ENCODE measurements at places on chromosomes 3 and 15. TPM values are rescaled to one million over a fixed set of nuclear protein-coding genes. Genes with fewer than 3 reads are reported as not detected.

DNA sequence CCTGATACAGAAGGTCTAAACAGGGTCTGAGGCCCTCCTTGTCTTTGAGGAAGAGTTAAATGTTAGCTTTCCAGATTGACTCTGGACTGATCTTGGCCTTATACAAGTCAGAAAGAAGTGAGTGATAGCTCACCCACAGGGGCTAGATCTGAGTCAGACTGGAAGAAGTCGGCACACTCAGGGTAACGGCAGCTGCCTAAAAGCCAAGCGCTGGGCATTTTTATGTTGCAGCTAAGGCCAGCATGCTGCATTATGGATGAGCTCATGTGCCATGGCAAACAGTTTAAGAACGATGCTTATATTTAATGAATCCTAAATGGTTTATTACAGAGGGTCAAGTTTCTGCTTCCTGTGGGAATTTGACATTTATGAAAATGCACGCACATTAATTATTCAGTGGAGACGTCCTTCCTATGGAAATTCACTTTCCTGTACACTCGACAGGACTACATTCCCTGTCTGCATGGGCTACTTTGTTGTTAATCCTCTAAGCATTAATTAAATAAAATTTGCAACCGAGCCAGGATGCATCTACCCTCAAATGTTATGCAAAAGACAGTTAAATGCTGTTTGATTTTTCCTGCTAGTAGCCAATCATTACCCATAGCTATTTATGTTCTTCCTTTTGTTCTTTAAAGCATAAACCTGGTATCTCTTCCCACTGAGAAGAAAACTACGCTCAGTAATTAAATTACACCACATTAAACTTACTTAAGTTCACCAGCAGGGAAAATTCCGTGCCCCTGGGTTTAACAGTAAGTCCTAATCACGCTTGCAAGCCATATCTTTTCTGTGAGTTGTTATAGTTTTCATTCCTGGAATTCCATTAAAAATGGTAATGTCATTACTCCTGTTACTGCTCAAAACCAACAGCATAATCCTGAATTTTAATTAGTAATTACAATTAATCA lies 762.7 kb upstream of the CFAP20DC start:
- DNase-seq, result no peak

DNA sequence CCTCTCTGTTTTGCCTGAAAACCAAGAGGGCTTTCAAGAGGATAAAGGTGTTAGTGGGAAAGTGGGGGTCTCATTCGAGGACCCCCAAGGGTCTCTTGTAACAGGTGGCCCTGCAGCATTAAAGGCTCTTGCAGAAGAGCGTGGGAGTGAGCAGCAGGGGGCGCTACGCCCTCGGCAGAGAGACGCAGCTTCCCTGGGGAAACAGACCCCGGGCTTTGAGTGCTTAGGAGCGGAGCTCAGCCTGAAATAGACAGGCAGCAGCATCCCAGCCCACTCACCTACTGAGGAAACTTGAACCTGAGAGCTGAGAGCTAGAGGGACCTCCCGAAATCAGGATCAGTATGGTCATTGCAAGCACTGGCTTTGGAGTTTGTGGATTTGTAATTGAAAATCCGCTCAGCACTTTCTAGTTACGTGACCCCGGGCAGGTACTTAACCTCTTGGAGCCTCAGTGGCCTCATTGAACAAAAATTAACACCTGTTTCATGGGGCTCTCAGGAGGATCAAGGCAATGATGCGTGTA lies 25.7 kb downstream of the RPLP1 start:
- no peak for DNase-seq

DNA sequence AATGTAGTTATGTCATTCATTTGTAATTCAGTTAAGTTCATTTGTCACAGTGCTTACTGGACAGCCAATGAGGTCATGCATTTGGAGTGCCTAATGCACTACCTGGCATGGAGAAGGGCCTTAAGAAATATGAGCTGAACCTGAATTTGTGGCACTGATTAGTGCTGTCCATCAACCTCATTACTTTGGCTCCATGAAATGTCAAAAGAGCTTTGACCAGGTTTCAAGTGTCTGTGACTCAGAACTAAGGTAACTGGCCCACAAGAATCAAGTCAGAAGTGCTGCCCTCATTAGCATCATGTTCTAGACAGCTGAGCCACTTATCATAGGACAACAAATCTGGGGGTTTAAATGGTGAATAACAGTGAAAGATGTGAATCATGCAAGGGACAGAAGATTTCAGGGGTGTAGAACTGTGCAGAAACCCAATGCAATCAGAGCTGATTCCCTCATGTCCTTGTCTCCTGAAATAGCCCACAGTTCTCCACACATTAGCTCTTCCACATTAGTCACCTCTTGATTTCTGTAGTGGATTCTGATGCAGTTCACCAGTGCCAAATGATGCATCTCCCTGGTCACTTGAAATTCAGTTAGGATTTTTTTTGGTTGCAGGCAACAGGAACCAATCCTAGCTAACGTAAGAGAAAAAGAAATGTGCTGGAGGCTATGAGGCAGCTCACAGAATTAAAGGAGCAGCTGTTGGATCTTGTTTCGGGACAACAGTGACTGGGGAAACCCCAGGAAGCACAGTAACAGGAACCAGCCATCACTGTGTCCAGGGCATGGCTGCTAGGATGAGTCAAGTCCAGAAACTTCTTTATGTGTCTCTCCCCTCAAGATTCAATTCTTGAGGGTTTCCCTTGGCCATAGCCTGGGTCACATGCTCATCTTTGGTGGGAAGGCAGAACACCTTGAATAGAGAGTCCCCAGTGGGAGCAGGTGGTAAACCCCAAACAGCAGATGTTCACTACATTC lies 38.7 kb downstream of the CHST2 start:
- no peak for DNase-seq

- no peak for DNase-seq
These were observed 354.4 kb downstream of the TUSC7 start for GRCh38 chr3:117063930-117064329.

GRCh38 chr3:160464321-160464720 lies 14.7 kb upstream of the TRIM59 start:
- DNase-seq, result no peak

DNA sequence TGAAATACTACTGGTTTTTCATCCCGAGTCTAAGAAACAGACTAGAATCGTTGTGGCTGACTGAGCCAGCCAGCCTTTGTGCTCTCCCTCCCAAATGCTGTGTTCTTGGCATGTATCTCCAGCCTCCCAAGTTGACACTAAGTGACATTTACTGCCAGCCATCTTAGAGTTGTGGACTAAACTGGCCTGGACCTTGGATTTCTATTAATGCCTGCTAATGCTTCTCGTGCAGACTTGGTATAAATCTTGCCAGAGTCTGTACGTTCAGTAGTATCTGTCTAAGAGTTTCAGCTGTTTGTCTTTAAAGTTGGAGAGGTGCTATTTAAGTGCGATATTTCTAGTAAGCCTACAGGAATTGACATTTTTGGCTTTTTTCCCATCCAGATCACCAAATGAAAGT lies 166.6 kb upstream of the BHLHE40 start:
- DNase-seq, result no peak

DNA sequence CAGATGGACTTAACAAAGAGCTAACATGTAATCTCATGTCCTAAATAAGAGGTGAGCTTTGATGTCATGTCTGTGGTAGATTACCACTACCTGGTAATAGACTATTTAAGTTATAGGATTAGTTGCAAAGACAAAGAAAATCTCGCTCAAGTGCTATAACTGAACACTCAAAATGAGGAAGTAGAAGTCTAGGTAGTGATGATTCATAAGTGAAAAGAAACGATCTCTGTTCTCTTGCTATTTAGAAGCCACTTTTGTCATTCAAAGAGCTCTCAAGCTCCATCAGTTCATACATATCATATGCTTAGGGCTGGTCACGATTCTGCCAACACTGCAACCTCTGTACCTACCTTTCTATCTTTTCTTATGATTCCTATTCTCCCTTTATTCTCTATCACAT lies 110.9 kb downstream of the EDEM1 start:
- no peak for DNase-seq

- no peak for DNase-seq
These were observed 36.7 kb upstream of the SYNM start for GRCh38 chr15:99068186-99068585.

Gene TRANK1
- total RNA-seq, result 17.3 TPM

DNA sequence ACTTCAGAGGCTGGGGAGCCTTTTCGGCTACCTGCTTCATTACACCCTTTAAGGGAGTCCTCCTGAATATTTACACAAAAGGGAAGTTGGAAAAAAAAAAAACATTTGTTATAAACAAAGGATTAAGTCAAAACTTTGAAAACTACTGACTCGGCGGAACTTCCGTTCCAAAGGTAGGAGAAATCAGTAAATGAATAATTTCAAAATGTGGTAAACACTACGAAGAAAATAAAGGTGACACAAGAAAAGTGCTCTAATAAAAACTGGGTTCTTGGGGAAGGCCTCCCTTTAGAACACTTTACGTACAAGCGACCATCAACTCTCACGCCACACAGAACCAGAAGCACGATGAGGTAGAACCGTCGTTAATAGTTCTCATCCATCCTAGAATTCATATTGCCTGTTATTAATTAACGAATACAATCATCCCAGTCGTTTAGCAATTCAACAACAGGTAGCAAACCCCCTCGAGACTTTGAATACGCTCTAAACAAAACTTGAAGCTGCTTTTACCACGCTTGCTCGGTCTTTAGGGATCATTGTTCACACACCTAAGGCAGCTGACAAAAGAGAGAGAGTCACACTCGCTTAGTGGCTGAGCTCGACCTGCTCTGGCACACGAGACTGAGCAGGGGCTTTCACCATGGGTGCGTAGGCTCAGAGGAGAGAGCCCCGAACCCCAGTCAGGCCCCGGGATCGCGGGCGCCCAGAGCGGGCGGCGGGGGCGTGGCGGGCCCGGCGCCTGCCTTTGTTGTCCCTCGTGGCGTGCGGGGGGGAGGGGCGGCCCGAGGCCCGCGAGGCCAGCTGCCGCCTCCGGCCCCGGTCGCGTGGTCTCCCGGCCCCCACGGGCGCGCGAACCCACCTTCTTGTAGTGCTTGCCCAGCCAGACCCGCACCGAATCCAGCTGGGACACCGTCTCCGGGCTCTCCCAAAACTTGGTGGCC lies 680 bp downstream of the SMARCC1 start:
- peak; percentile 46 for DNase-seq

DNA sequence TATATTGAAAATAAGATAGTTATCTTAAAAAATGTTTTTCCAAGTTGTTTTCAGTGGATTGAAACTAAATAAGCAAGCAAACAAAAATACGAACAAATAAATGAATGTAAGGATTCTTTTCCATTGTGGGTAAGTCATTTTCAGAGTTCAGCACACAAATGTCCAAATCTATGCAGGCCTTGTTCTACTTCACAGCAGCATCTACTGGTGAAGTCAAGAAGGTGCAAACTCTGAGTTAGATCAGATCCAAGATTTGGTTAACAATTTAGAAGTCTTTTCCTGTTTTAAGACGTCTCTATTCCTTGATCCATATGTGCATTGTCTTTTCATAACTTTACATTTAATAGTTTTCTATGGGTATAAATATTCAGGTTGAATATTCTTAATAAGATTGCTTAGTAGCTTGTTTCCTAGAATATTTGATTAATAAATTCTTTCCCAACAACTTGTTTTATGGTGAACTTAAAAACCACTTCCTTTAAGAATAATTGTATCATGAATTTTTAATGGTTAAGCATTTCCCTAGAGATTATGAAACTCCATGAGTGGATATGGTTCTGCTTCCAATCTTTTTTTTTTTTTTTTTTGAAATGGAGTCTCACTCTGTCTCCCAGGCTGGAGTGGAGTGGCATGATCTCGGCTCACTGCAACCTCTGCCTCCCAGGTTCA lies 10.5 kb downstream of the PTX3 start:
- DNase-seq, result no peak

GRCh38 chr3:44993471-44994205 lies 17.6 kb downstream of the EXOSC7 start:
- DNase-seq, result no peak

- no peak for DNase-seq
These were observed 91.1 kb downstream of the TOP2B start for GRCh38 chr3:25573386-25574171.

DNA sequence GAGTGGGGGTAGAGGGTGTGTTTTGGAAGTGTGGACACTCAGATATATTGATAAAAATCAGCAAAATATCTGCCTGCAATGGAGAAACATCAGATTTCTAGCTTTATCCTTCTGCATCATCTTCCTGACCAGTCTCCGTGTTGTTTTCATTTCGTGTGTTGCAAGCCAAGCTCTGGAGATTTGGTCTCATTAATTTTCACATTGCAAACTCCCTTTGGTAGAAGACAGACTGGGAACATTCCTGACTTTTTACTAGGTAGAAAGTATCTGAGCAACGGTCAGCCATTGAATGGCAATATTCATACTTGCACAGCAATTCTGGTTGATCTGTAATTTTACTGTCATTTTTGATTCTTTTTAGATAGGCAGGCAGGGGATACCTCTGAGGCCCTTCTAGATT lies 30.4 kb downstream of the FSTL1 start:
- no peak for DNase-seq

Gene THRB
- 28.0 TPM for total RNA-seq

- no peak for DNase-seq
These were observed 32.3 kb upstream of the PROK2 start for GRCh38 chr3:71817262-71817661.

GRCh38 chr15:101617390-101617965 lies 34.7 kb downstream of the TM2D3 start:
- no peak for DNase-seq

DNA sequence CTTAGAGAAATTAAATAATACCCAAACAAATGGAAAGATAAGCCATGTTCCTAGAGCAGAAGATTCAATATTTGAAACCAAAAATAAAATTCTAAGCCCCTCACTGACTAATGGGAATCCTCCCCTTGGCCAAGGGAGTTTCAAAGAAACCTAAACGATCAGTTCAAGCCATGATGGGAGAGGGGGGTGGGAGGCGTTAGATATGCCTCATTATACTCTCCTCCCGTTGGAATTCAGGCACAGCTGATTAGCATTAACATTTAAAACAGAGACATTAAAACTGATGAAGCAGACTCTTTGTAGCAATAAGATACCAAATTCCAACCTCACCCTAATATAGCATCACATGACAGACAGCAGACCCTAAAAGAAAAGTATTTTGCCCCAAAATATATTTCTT lies 32.9 kb downstream of the OCA2 start:
- no peak for DNase-seq

DNA sequence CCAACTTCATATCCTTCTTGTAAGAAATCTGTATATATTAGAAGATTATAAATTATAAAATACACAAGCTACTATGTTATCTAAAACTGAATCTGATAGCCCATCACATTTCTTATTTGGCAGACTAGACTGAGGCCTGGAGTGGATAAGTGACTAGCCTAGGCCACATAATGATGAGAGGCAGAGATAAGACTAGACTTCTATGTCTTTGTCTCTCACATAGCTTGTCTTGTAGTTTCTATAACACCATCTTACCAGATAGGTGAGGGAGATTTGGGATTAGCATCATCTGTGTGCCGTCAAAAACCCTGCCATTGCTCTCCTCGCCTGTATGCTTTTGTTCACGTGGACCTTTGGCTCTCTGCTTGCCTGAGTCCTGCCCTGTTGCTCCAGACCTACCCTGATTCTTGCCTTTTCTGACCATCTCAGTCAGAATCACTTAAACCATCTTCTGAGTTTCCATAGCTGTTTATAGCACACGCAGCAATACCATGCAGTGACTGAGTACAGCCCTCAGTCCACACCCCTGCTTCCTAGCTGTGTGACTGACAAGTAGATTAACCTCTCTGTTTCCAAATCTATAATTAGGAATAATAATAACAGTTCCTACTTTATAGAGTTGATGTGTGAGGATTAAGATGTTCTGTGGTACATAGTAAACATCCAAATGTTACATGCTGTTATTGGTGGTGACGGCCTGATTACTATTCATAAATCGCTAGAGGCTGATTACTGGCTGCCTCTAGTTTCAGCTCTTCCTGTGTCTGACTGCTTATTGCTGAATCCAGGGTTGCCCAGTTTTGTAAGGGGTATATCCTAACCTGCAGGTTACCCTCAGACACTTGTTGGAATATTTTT lies 49.7 kb downstream of the PDE8A start:
- no peak for DNase-seq

Gene CYP1A2
- total RNA-seq, result not detected

Gene ZNF445
- 4.6 TPM for total RNA-seq
